Naive thymus-derived CD8-positive, alpha-beta T cell (primary cell): ENCODE measurements at places on chromosomes 11 and 22. TPM values are rescaled to one million over a fixed set of nuclear protein-coding genes. Genes with fewer than 3 reads are reported as not detected.

GRCh38 chr11:119641983-119642745, 86.8 kb downstream of the NECTIN1 start:
- H3K4me1 ChIP-seq, result no peaks in the 10 kb centered on the region
- H3K27ac ChIP-seq, result no peak overlapping the region
- H3K27me3 ChIP-seq, result no peaks in the 10 kb centered on the region
- H3K4me3 ChIP-seq, result no peak overlapping the region
- H3K36me3 ChIP-seq, result no peaks in the 10 kb centered on the region

- H3K27ac ChIP-seq, result no peak overlapping the region
- H3K4me3 ChIP-seq, result no peak overlapping the region
- H3K27me3 ChIP-seq, result peaks cover 8% of the 10 kb centered on the region
- H3K4me1 ChIP-seq, result no peaks in the 10 kb centered on the region
- no peak for DNase-seq
Observed at GRCh38 chr11:60168306-60168705, 14.6 kb downstream of the MS4A6A start.

GRCh38 chr22:19753090-19753842, 7.3 kb upstream of the TBX1 start:
- H3K27me3 ChIP-seq, result peaks cover 49% of the 10 kb centered on the region
- no peak overlapping the region for H3K4me3 ChIP-seq
- no peak for DNase-seq
- H3K27ac ChIP-seq, result no peak overlapping the region

Gene TSGA10IP
- total RNA-seq, result not detected

- peaks cover 4% of the 10 kb centered on the region for H3K36me3 ChIP-seq
- no peak overlapping the region for H3K4me3 ChIP-seq
- no peaks in the 10 kb centered on the region for H3K27me3 ChIP-seq
- H3K4me1 ChIP-seq, result no peaks in the 10 kb centered on the region
- no peak for DNase-seq
- no peak overlapping the region for H3K27ac ChIP-seq
Observed at GRCh38 chr22:33652615-33653014, 267.7 kb downstream of the LARGE1 start.

Gene SCGB1D2
- not detected for total RNA-seq

DNA sequence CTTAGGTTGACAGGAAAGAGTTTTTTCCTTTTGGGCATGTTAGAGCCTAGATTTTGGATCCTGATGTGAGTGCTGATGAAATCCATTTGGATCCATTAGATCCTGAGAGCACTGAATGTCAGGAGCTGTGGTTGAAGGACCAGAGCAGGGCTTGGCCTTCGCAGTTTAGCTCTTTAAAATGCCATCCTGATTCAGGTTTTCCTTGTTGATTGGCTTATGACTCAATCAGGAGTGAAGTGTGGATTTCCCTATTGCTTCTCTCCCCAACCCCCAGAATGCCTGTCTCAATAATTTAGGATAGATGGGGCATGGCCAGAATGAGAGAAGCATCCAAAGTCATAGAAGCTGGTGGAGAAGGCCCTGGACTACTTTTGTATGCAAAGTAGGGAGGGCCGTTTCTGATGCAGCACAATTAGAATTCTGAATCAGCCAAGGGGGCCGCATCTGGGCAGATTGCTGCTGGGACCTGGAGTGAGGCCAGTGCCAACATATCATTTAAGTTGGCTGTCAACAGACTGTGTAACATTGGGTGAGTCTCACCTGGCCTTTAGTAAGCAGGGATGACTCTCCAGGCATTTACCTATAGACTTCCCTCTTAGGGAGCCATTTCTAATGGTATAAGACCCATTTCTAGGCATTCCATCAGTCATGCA, 80.5 kb downstream of the TEAD1 start:
- H3K36me3 ChIP-seq, result no peaks in the 10 kb centered on the region
- H3K4me3 ChIP-seq, result no peak overlapping the region
- no peak for DNase-seq
- H3K27ac ChIP-seq, result no peak overlapping the region

Gene RGL4
- 15.2 TPM for total RNA-seq

DNA sequence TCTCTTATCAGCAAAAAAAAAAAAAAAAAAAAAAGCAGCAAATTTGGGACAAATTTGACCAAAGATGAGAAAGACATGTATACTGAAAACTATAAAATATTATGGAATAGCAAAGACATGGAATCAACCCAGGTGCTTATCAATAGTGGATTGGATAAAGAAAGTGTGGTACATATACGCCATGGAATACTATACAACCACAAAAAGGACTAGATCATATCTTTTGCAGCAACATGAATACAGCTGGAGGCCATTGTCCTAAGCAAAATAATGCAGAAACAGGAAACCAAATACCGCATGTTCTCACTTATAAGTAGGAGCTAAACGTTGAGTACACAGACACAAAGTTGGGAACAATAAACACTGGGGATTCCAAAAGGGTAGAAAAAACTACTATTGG, 1.8 kb upstream of the RNF141 start:
- H3K27me3 ChIP-seq, result no peaks in the 10 kb centered on the region
- H3K27ac ChIP-seq, result no peak overlapping the region
- no peaks in the 10 kb centered on the region for H3K36me3 ChIP-seq
- H3K4me1 ChIP-seq, result peaks cover 6% of the 10 kb centered on the region

- no peak overlapping the region for H3K4me3 ChIP-seq
- DNase-seq, result no peak
- H3K27me3 ChIP-seq, result peaks cover 13% of the 10 kb centered on the region
- no peaks in the 10 kb centered on the region for H3K4me1 ChIP-seq
Observed at GRCh38 chr11:123286761-123287160, 91.7 kb upstream of the CLMP start.

- DNase-seq, result no peak
- H3K4me3 ChIP-seq, result no peak overlapping the region
- no peaks in the 10 kb centered on the region for H3K36me3 ChIP-seq
- H3K27me3 ChIP-seq, result peaks cover 18% of the 10 kb centered on the region
Observed at GRCh38 chr11:115450519-115450918, 53.7 kb downstream of the CADM1 start.

Gene SMIM35
- total RNA-seq, result 0.91 TPM

- H3K36me3 ChIP-seq, result no peaks in the 10 kb centered on the region
- no peak overlapping the region for H3K4me3 ChIP-seq
- no peak overlapping the region for H3K27ac ChIP-seq
- H3K27me3 ChIP-seq, result no peaks in the 10 kb centered on the region
- no peak for DNase-seq
Observed at GRCh38 chr11:16815047-16815767, 76.8 kb downstream of the C11orf58 start.

Gene C22orf31
- total RNA-seq, result not detected

- peaks cover 7% of the 10 kb centered on the region for H3K4me1 ChIP-seq
- no peak overlapping the region for H3K4me3 ChIP-seq
- H3K36me3 ChIP-seq, result no peaks in the 10 kb centered on the region
- no peak for DNase-seq
- peak overlapping the region; percentile 73 for H3K27ac ChIP-seq
- H3K27me3 ChIP-seq, result no peaks in the 10 kb centered on the region
Observed at GRCh38 chr11:102288725-102289083, 28.6 kb upstream of the BIRC3 start.

- H3K27me3 ChIP-seq, result no peaks in the 10 kb centered on the region
- no peak for DNase-seq
- no peak overlapping the region for H3K4me3 ChIP-seq
- H3K4me1 ChIP-seq, result peaks cover 6% of the 10 kb centered on the region
Observed at GRCh38 chr11:65402790-65403189, 16.4 kb downstream of the FRMD8 start.

DNA sequence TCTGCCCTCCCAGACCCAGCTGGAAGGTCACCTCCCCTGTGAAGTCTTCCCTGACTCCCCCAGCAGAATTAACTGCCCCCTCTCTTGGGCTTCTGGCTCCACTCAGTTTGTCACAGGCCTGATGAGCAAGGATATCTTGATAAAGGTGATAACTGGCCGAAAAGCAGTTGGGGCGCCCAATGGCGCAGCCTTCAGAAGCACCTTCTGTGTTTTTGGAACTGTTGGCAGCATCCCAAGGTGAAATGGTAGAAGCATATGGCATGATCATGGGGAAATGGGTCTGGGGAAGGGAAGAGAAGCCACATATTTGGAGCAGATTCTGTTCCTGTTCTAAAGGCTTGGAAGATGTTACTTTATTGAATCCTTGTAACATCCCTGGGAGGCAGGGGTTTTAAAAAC, 2.8 kb upstream of the TAB1 start:
- H3K27me3 ChIP-seq, result no peaks in the 10 kb centered on the region
- H3K4me1 ChIP-seq, result peaks cover 9% of the 10 kb centered on the region
- H3K4me3 ChIP-seq, result peak overlapping the region; percentile 30
- H3K36me3 ChIP-seq, result no peaks in the 10 kb centered on the region
- DNase-seq, result no peak

GRCh38 chr11:120610111-120610510, 98.6 kb downstream of the GRIK4 start:
- no peaks in the 10 kb centered on the region for H3K36me3 ChIP-seq
- no peak for DNase-seq
- H3K4me3 ChIP-seq, result no peak overlapping the region
- H3K4me1 ChIP-seq, result no peaks in the 10 kb centered on the region
- H3K27ac ChIP-seq, result no peak overlapping the region

Gene C22orf42
- total RNA-seq, result not detected

DNA sequence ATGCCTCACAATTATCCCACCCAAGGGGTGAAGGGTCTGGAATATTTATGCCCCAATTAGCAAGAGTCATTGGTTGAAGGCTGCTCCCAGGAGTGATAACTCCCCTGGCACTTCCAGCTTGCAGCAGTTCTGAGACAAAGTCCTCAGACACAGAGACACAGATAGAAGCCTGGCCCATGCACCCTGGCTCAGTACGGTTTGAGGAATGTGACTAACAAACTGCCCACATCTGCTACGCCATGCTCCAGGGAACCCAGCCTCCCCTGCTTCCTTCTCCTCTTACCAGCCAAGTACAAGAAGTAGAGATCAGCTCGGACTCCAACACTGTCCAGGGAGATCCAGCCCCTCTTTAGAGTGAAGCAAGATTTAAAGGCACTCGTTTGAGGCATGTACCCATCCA, 48.5 kb upstream of the BMAL1 start:
- H3K36me3 ChIP-seq, result no peaks in the 10 kb centered on the region
- no peak for DNase-seq
- H3K4me3 ChIP-seq, result no peak overlapping the region
- no peak overlapping the region for H3K27ac ChIP-seq
- H3K4me1 ChIP-seq, result no peaks in the 10 kb centered on the region

Gene OR5B21
- total RNA-seq, result 0.94 TPM

Gene CHRNA10
- 5.1 TPM for total RNA-seq

Gene SLC22A25
- not detected for total RNA-seq

Gene CENPM
- 3.2 TPM for total RNA-seq

- H3K27ac ChIP-seq, result no peak overlapping the region
- no peaks in the 10 kb centered on the region for H3K27me3 ChIP-seq
- no peak for DNase-seq
- H3K36me3 ChIP-seq, result peaks cover 3% of the 10 kb centered on the region
- peak overlapping the region; percentile 93 for H3K4me3 ChIP-seq
Observed at GRCh38 chr11:63683133-63683991, 2.1 kb downstream of the RTN3 start.
